ENCODE measurements at places on chromosomes 3 and 15. TPM values are rescaled to one million over a fixed set of nuclear protein-coding genes. Genes with fewer than 3 reads are reported as not detected.

- DNase-seq: no peak
These were observed 48.1 kb downstream of the STARD5 start for GRCh38 chr15:81275711-81276392.

GRCh38 chr15:91116113-91117067 is 16.3 kb downstream of the SV2B start:
- DNase-seq: no peak

DNA sequence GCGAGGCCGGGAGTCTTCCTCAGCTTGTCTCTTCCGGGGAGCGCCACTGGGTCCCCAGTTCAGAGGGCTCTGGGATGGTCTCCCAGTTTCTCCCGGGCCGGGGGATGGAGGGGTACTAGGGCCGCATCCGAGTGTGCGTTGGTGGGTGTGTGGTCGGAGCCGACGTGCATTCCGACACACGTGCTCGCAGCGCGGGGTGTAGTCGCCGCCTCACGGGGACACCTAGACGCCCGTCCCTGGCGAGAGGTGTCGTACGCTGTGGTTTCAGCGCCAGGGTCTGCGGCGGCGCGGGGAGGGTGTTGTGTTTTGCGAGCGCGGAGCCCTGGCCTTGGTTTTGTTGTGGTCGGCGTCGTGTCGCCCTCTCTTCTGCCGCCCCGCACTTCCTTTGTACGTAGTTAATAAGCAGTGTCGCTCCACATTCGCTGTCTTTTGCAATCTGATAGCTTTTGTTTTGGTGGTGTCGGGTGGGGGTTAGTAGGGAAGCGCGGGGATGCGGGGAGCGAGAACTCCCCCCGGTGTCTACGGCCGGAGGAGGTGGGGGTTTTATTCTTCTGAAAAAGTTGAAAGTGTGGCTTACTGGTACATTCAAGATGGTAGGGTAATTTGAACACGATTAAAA is 2.2 kb downstream of the IGF1R start:
- peak; percentile 52 for DNase-seq

PLCH1 gene
- 2.7 TPM for total RNA-seq

DNA sequence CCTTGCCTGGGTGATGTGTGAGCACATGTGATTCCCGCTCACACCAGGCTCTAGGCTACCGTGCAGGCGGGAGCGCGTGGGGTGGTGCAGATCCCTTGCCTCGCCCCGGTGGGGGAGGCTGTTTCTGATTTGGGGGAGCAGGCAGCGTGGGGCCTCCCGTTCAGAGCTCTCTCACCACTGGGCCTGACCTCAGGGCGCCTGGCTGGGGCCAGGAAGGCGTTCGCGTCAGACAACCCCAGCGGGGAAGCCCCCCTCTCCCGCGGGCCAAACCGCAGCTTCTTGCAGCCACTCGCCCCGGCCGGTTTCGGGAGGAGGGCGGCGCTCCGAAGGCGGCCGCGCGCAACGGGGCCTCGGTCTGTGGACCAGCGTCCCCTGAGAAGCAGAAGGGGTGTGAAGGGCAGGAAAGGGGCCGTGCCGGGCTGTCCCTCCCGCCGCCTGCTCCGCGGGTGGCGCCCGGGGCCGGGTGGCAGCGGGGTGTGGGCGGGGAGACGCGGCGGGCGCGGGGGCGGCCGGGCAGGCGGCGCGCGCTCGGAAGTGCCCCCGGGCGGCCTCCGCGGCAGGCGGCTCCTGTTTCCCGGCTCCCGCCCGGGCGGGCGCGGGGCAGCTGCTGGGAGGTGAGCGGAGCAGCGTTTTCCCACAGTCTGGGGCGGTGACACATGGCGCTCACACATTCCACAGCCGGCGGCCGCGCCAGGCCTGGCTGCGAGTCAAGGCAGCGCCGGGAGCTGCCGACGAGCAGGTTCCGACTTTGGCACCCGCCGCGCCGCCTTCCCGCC is 65.1 kb upstream of the HES1 start:
- peak; percentile 89 for DNase-seq

- DNase-seq: no peak
These were observed 162.5 kb downstream of the FNDC3B start for GRCh38 chr3:172201870-172202236.
